Psoas muscle (tissue), 8 donors: ENCODE measurements at places on chromosomes 5 and 9. TPM values are rescaled to one million over a fixed set of nuclear protein-coding genes. Genes with fewer than 3 reads are reported as not detected.

DNA sequence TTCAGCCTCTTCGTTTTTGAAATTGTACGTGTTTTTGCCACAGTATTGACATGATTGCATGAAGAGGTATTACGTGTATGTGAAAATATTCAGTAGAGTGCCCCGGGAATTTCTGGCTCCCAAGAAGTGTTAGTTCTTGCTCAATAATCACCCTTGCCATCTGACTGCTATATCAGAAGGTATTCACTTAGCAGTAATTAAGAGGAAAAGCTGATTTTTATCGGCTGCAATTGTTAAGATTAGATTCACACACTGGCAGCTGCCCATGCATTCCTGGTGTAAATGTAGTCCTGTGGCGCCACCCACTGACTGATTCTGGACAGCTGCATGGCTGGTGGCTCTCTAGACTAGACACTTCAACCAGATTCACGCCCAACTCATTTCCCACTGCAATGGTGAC, 440.1 kb upstream of the ADAMTS16 start:
- H3K36me3 ChIP-seq: no peaks in the 10 kb centered on the region
- DNase-seq: peak; percentile 37
- no peaks in the 10 kb centered on the region for H3K4me1 ChIP-seq
- no peak overlapping the region for H3K4me3 ChIP-seq
- no peaks in the 10 kb centered on the region for H3K27me3 ChIP-seq

GRCh38 chr9:34479431-34479866, 20.8 kb downstream of the DNAI1 start:
- peaks cover 9% of the 10 kb centered on the region for H3K4me1 ChIP-seq
- no peaks in the 10 kb centered on the region for H3K27me3 ChIP-seq
- no peak overlapping the region for H3K27ac ChIP-seq
- no peaks in the 10 kb centered on the region for H3K36me3 ChIP-seq
- no peak for DNase-seq
- H3K4me3 ChIP-seq: no peak overlapping the region

DNA sequence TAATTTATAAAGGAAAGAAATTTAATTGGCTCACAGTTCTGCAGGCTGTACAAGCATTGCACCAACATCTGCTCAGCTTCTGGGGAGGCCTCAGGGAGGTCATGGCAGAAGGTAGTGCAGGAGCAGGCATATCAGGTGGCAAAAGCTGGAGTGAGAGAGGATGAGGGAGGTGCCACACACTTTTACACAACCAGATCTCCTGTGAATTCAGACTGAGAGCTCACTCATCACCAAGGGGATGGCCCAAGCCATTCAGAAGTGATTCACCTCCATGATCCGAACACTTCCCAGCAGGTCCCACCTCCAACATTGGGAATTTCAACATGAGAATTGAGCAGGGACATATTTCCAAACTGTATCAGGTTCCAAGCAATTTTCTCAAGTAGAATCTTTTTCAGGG, 84.7 kb upstream of the BRINP1 start:
- H3K27ac ChIP-seq: no peak overlapping the region
- no peaks in the 10 kb centered on the region for H3K27me3 ChIP-seq
- DNase-seq: no peak
- no peaks in the 10 kb centered on the region for H3K36me3 ChIP-seq
- no peaks in the 10 kb centered on the region for H3K4me1 ChIP-seq

DNA sequence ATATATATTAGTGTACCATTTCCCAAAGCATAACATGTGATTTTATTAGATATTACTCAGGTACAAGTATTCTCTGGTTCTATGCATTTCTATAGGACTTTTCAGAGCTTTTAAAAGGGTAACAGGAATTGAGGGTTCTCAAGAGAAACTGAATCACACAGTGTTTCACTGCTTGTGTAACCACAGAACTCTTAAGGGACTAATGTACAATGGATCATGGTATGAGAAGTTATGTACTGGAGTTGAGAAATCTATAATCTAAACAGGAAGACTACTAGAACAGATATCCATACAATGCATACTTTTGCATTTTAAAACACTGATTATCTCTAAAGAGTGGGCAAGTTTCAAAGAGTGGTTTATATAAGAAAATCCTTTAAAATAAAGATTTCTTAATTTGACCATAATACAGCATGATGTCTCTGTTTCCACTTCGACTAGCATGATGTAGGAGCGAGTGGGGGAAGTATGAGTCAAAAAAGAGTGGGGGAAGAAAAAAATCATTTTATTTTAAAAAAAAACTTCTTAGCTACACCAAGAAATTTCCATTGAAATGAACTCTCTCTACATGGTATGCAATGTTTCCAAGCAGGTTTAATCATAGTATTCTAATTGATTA, 183.5 kb downstream of the RFX3 start:
- no peaks in the 10 kb centered on the region for H3K27me3 ChIP-seq
- peaks cover 2% of the 10 kb centered on the region for H3K4me1 ChIP-seq
- DNase-seq: no peak
- no peak overlapping the region for H3K27ac ChIP-seq

- no peak for DNase-seq
- no peak overlapping the region for H3K4me3 ChIP-seq
- no peaks in the 10 kb centered on the region for H3K36me3 ChIP-seq
- H3K27ac ChIP-seq: no peak overlapping the region
Measured at GRCh38 chr5:31617867-31618266, 21.1 kb upstream of the PDZD2 start.

- no peak overlapping the region for H3K4me3 ChIP-seq
- no peak for DNase-seq
- H3K36me3 ChIP-seq: peaks cover 21% of the 10 kb centered on the region
- no peak overlapping the region for H3K27ac ChIP-seq
Measured at GRCh38 chr5:65699338-65699737, 22.6 kb downstream of the SGTB start.

GRCh38 chr5:164809821-164810220, 1304.4 kb downstream of the MAT2B start:
- H3K27me3 ChIP-seq: no peaks in the 10 kb centered on the region
- no peak overlapping the region for H3K4me3 ChIP-seq
- no peaks in the 10 kb centered on the region for H3K36me3 ChIP-seq
- DNase-seq: no peak
- no peaks in the 10 kb centered on the region for H3K4me1 ChIP-seq
- H3K27ac ChIP-seq: no peak overlapping the region

Gene ACO1
- total RNA-seq: 28.7 TPM

Gene AHRR
- 7.4 TPM for total RNA-seq
